ENCODE measurements at places on chromosomes 13 and 19.

GRCh38 chr19:55345101-55345817, 5.6 kb downstream of the KMT5C start:
- DNase-seq, result no peak

- no peak for DNase-seq
Measured at GRCh38 chr19:55451163-55451964, 8.3 kb upstream of the SHISA7 start.

DNA sequence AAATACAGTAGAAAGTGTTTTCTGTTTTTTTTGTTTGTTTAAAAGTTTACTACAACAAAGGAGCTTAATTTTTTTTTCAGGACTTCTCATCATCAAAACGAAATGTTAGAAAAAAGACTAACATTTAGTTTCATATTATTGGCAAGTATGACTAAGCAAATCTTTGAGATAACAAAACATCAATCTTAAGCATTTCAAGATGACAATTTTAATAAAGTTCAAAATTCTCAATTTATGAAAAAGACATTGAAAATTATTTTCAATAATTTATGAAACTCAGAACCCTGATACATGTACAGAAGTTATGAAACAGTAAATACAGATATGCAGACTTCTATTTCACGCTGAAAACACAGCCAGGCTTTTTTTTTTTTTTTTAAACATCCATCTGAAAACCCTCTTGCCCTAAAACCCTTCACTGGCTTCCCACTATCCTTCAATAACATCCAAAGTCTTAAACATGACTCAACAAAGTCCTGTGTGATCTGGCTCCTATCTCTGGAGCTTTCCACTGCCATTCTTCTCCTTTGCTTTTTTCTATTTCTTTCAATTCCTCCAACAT, 3.9 kb downstream of the RBM26 start:
- no peak for DNase-seq

DNA sequence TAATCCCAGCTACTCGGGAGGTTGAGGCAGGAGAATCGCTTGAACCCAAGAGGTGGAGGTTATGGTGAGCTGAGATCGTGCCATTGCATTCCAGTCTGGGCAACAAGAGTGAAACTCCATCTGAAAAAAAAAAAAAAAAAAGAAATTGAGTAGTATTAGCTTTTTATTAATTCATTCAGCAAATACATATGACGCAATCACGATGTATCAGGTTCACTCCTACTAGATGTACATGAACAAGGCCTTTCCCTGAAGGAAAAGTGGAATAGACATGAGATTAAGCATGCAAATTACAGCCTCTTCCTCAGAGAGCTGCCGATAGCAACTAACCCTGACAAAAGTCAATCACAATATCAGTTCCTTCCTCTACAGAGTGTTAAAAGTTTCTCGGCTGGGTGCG, 9.2 kb upstream of the TPT1 start:
- DNase-seq, result no peak

- DNase-seq, result no peak
Measured at GRCh38 chr13:74620308-74620707, 486.1 kb upstream of the KLF12 start.

GRCh38 chr19:29761575-29762232, 46.6 kb upstream of the C19orf12 start:
- no peak for DNase-seq

- no peak for DNase-seq
Measured at GRCh38 chr13:28325022-28325421, 169.9 kb downstream of the FLT1 start.

DNA sequence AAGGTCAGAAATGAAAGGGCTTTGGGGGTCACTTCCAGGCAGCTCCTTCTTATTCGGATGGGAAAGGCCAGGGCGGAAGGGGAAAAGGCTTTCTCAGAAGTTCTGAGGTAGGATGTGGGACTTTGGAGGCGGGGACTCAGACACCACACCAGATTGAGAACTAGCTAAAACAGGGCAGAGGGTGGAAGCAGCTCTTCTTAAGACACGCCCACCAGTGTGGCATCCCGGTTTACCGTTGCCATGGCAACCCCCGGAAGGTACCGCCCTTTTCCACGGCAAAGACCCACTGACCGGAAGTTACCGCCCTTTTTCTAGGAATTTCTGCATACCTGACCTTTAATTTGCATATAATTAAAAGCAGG, 3.8 kb upstream of the LILRA5 start:
- no peak for DNase-seq

- no peak for DNase-seq
Measured at GRCh38 chr19:51247972-51248590, 2.8 kb upstream of the SIGLECL1 start.

- DNase-seq, result no peak
Measured at GRCh38 chr13:106738186-106738678, 170.3 kb upstream of the ARGLU1 start.

GRCh38 chr13:99258946-99259345, 767 bp upstream of the GPR18 start:
- DNase-seq, result no peak

DNA sequence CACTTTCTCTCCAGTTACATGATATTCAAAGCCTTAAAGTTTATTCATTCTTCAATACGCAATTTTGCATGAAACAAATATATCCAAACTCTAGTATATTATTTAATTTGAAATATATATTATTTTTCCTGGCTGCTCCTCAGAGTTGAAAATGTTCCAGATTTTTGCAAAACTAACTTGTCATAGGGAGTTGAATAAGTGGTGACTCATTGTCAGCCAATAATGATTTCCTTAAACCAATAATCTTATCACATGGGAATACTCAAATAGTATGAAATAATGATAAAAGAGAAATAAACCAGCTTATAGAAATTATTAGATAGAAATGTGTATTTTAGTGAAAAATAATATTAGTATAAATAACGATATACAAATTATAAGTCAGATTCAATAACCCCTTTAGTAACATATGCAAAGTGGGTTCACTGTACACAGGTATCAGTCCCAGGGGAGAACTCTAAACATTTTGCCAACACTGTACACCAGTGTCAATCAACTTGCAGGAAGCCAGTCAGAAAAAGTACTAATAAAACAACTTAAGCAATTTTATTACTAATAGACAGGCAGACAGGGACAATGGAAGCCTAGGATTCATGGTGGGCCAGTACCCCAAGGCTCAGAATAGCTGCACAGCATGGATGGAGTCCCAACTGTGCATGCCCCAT, 222.6 kb upstream of the KLHL1 start:
- no peak for DNase-seq

DNA sequence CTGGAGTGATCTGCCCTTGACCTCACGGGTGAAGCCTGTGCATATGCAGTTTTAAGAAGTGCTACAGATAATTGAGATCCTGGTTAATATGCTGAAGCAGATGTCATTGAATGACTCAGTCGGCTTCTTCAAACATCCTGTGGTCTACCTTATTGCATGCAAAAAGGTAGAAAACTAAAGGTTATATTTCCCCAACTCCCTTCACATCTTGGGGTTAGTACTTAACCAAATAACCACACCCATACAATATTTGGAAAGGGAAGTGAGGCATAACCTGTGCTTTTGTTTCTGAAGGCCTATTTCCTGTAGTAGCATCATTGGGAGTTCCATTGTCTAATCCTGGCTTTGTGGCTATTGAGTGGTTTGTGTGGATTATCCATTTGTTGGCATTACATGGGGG, 58.3 kb downstream of the RAP2A start:
- DNase-seq, result no peak

DNA sequence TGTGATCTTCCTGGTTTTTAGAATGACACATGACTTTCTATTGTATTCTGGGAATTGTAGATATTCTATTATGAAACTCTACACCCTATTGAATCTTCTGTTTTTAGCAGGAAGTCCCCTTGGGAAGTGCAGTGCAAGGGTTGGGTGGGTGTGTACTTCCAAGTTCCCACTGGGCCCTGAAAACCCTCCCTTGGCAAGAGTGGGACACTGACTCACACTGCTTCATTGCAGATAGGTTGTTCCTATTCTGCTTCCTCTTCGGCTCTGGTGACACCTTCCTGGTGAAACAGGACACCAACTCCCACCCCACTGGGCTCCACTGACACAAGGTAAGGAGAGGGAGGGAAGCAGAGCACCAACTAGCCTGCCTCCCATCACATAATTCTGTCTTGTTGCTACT, 121.8 kb downstream of the KCTD12 start:
- no peak for DNase-seq

DNA sequence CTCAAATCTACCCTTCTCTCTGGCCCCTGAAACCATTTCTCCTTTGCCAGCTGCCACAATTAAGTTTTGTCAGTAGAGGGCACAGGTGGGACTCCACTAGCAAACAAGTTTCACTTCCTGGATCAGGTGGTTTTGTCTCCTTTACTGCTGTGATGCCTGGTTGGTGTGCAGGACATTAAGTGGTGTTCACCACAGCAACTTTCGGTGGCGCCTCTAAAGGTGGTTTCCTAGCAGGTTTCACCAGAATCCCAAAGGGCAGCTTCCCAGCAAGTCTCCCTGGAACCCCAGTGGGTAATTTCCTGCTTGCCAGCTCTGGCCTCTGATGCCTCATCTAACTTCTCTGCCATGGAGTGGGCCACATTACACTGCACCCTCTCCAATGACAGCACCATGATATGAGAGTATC, 16.6 kb downstream of the MED4 start:
- DNase-seq, result no peak

- peak; percentile 95 for DNase-seq
Measured at GRCh38 chr19:50705422-50706019, 14.1 kb downstream of the SHANK1 start.

DNA sequence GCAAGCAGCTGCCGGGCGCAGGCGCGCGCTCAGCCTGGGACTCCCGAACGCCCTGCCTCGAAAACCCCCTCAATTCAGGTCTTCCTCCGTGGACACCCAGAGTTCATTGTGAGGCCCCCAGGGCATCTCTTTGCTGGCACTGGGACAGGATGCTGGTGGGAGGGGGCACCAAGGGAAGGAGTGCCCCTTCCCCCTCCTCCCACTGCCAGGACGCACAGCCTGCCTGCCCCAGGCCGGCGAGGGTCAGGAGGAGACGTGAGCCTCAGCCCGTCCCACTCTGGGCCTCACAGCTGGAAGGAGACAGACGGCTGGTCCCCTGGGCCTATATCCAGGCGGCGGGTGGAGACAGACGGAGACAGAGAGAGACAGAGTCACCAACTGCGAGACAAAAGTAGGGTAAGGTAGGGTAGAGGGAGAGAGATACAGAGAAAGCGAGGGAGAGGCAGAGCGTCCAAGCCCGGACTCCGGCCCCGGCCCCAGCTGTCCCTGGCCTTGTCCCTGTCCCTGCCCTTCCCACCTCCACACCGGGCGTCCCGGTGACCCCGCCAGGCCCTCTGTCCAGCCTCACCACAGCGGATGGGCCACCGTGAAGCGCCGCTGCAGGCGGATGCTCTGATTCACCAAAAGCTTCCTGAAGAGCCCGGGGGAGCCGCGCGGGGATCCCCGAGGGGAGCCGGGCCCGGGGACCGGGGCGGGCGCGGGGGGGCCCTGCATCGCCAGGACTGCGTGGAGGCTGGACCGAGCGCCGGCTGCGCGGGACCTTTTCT, at the start of gene PDE4C:
PDE4C (minus strand) TSS at position 737 of the 767 bp plus-strand sequence; CDS start at position 714, 23 bp downstream.
- DNase-seq, result no peak

- DNase-seq, result no peak
Measured at GRCh38 chr13:114311908-114312307, 2.4 kb upstream of the CHAMP1 start.

GRCh38 chr13:34437873-34438272, 504.2 kb upstream of the NBEA start:
- DNase-seq, result no peak
